G401 (cell line): ENCODE measurements at places on chromosomes 13 and 19.

- DNase-seq: peak; percentile 90
These were observed 2.5 kb downstream of the ATP5F1D start for GRCh38 chr19:1243768-1244692.

GRCh38 chr13:65656740-65657329 is 1573.3 kb downstream of the PCDH9 start:
- DNase-seq: no peak

DNA sequence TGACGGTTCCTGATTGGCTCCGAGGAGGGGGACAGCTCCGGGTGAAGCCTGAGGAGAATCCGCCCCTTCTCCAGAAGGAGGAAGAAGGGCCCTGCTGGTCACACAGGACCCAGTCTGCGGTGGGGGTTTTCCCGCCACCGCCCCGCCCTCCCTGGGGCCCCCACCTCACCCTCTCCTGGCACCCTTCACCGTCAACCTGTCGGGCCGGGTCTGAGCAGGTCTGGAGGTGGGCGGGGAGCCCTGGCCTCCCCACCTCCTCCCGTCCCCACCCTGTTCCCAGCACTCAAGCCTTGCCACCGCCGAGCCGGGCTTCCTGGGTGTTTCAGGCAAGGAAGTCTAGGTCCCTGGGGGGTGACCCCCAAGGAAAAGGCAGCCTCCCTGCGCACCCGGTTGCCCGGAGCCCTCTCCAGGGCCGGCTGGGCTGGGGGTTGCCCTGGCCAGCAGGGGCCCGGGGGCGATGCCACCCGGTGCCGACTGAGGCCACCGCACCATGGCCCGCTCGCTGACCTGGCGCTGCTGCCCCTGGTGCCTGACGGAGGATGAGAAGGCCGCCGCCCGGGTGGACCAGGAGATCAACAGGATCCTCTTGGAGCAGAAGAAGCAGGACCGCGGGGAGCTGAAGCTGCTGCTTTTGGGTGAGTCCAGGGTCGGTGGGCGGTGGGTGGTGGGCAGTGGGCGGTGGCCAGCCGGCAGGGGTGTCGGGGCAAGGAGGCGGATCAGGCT is at the start of gene GNA15:
TSS of gene GNA15 (plus strand) at position 73 of the 723 bp plus-strand sequence. CDS start at position 491, 418 bp downstream.
- no peak for DNase-seq

GRCh38 chr13:43981091-43981490 is 101.4 kb downstream of the LACC1 start:
- no peak for DNase-seq

DNA sequence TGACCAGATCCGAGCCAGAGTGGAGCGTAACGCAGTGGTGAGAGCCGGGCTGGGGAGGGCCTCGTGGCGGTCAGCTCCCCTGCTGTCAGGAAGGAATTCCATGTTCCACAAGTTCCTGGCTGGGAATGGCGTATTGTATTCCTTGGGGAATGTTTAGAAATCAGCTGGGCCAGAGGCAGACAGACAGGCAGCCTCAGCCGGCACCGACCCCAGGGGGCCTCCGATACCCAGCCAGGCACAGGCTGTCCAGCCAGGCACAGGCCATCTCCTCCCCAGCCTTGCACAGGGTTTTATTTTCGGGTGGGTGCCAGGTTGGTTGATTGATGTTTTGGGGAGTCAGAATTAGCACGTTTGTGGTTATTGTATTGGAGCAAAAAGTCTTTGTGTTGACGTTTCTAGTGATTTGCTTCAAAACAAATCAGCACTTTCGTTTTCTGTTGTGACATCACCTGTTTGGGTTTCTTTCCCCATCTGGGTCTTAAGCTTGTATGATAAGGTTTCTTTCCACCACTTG is 126.6 kb upstream of the MCF2L start:
- no peak for DNase-seq

- DNase-seq: peak; percentile 78
These were observed 1.3 kb upstream of the CCNE1 start for GRCh38 chr19:29810504-29810871.

GRCh38 chr13:80036845-80037504 is 304.0 kb downstream of the SPRY2 start:
- DNase-seq: no peak

DNA sequence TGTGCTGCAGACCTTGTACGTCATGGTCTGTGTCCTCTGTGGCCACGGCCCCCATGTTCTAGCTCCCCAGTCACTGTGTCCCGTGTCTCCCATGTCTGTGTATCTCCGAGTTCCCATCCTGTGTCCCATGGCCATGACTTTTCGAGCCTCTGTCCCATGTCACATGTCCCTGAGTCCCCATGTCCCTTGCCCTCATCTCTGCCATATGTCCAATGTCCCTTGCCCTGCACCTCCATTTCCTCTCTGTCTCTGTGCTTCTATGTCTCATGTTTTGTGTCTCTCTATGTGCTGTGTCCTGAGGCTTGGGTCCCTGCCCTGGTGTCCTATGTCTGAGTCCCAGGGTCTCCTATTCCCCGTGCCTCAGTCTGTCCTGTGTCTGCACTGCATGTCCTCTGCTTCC is 2.0 kb downstream of the ATP4A start:
- DNase-seq: no peak

DNA sequence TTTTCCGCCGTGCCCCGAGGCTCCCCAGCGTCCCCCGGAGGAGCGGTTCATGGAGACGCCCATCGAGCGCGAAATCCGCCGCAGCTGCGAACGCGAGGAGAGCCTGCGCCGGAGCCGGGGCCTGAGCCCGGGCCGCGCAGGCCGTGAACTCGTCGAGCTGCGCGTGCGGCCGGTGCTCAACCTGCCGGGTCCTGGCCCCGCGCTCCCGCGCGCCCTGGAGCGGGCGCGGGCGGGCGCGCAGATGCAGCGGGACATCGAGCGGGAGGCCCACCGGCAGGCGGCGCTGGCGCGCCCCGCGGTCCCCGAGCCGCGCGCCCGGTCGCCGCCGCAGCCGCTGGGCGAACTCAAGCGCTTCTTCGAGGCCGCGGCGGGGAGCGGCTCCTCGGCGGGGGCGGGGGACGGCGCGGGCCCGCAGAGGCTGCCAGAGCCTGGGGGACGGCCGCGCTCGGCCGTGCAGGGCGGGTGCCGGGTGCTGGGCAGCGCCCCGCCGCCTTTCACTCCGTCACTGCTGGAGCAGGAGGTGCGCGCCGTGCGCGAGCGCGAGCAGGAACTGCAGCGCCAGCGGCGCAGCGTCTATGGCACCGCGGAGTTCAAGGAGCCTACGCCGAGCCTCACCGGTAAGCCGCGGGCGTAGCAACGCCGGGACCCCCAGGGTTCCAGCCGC is 807 bp downstream of the MISP3 start:
- peak; percentile 63 for DNase-seq

- DNase-seq: no peak
These were observed 22.0 kb downstream of the ZNF235 start for GRCh38 chr19:44282846-44283245.

GRCh38 chr19:1826557-1827521 is 14.8 kb upstream of the ATP8B3 start:
- DNase-seq: no peak

DNA sequence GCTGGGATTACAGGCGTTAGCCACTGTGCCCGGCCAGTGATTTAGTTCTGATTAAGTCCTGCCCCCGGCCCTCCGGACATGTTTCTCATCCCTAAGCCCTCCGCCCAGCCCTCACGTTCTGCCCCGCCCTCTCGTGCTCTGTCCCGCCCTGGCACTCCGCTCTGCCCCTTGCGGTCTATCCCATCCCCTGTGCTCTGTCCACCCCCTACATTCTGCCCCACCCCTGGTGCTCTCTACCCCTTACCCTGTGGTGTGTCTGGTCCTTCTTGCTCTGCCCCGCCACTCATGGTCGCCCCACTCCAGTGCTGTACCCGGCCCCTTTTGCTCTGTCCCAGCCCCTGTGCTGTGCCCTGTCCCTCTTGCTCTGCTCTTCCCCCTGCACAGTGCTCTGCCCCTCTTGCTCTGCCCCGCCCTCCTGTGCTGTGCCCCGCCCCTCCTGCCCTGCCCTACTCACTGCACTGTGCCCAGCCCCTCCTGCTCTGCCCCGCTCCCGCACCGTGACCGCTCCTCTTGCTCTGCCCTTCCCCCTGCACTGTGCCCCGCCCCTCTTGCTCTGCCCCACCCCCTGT is 3.0 kb downstream of the GTPBP3 start:
- peak; percentile 28 for DNase-seq

GRCh38 chr13:71516521-71516920 is 350.5 kb downstream of the DACH1 start:
- no peak for DNase-seq

DNA sequence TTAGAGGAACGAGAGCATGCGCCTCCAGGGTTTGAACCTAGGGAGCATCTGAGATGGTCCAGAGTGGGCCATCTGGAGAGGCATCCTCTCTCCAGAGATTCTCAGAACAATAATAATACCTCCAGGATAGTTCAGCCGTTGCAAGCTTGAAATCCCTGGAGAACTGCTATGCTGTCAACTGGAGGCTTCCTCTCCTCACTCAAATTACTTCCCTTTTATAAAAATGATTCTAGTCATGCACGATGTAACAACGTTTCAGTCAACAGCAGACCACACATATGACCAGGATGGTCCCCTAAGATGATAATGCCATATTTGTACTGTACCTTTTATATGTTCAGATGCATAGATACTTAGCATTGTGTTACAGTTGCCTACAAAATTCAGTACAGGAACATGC is 108.7 kb downstream of the SHISA2 start:
- no peak for DNase-seq

DNA sequence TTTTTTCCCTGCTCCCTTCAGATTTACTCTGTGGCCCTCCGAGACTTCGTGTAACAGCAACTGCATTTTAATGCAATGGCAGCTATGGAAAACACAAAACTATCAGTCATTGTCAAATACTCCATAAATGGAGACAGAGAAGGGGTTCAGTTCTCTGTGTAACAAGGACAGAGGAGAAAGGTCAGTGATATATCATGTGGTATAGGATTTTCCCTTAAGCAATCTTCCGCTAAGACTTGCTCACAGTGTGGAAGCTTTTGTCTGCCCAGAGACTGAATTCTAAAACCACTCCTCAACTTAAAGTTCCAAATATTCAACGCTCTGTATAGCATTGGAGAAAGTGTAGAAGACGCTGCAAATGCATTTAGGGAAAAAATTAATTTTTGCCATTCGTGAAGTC is 111.3 kb upstream of the EDNRB start:
- no peak for DNase-seq

- DNase-seq: no peak
These were observed 248.3 kb upstream of the SLITRK1 start for GRCh38 chr13:84130495-84131114.

- DNase-seq: no peak
These were observed 24.3 kb downstream of the LEUTX start for GRCh38 chr19:39802958-39803357.

DNA sequence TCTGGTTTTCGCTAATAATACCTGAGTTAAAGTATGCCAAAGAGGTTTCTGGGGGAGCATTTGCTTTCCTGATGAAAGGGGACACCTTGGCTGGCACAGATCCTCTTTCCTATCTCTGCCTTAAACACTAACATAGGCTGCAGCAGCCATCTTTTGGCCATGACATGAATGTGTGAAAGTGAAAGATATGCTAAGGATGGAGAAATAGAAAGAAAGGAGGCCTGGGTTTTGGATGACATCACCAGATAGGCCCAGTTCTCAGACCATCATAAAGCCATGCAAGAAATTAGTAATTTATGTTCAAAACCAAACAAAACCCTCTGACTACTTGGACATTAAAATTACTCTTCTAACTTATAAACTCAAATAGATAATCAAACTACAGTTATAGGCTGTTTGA is 279.7 kb downstream of the COG6 start:
- no peak for DNase-seq

GRCh38 chr19:17467471-17468301 is 2.6 kb upstream of the SLC27A1 start:
- no peak for DNase-seq

- DNase-seq: no peak
These were observed 38.1 kb upstream of the ZNF766 start for GRCh38 chr19:52231154-52231910.

DNA sequence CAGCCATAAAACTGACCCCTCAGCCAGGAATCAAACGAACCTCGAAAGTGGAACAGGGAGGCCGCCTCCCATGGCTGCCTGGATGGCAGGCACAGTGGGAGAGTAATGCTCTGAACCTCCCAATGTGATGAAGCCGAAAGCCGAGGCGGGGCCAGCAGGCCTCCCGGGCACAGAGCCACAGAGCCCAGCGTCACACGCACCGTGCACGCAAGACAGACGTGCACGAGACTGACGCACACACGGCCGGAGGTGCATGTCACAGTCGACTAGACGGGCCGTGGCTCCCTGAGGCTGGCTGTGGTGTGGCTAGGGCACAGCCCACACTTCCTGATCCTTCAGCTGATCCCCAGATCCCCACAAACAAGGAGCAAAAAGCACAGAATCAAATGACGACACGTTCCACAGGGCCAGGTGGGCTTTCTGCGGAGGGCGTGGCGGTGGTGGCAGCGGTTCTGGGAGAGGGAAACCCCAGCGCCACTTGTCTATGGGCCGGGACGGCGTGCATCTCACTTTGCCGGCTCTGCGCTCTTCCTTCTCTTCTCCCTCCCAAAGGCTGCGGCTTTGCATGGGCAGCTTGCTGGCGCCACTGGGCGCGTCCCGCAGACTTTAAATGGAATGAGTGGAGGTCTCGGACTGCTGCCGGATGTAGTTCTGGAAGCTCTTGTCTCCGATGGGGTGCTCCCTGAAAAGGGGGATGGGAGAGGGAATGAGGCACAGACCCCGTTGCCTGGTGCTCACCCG is 5.0 kb upstream of the C13orf46 start:
- no peak for DNase-seq

GRCh38 chr13:20799726-20800416 is 26.1 kb upstream of the EEF1AKMT1 start:
- no peak for DNase-seq

DNA sequence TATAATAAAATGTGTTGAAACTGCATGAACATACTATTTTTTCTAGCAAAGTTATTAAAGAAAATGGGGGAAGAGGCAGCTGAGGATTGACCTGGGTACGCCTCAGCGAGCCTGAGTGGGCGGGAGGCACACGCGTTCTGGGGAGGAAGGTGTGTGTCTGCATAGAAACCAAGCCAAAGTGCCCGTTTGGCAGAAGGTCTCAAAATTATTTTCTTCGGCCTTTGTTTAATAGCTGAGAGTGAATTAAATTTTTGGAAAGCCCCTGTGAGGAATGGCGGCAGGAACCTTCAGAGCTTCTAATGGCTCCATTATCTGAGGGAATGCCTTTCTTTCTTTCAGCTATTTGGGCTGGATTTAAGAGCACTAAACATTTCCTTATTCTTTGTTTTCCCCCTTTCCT is 5.2 kb downstream of the ZIC2 start:
- peak; percentile 84 for DNase-seq

DNA sequence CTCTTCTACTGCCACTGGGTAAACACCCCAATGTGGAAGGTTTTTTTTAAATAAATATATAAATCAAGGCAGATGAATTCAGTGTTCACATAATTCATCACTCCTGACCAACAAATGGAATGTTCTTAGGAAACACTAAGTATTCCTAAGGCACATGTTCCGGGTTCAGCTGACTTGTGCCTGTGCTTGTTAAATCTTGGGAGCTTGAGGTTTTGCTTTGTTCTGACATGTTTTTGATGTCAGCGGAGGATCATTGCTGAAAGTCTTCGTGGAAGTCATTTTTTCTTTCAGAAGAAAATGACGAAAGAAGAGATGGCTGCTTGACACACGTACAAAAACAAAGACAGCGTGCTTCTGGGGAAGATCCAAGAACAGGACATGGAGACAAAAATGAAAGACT is 185.8 kb downstream of the MZT1 start:
- DNase-seq: no peak
